Sigmoid colon (tissue), 7 donors: ENCODE measurements at places on chromosomes 1 and 21.

GRCh38 chr21:46116189-46116775 lies 18.4 kb downstream of the COL6A2 start:
- peak; percentile 65 for DNase-seq

DNA sequence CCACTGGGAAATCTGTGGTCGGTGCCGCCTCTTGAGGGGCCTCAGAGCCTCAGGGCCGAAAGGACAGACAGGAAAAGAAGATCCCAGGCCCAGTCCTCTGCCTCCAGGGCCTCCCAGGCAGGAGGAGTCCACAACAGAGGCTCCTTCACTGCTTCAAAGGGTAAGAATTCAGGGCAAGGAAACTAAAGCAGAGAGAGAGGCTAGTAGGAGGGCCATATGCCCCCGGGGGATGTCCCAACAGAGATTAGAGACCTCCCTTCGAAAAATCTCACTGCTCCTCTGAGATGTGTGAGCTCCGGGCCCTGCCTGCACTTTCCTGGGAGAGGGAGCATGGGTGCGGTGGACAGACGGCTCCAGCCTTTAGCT lies 465.9 kb downstream of the NPHP4 start:
- no peak for DNase-seq

DNA sequence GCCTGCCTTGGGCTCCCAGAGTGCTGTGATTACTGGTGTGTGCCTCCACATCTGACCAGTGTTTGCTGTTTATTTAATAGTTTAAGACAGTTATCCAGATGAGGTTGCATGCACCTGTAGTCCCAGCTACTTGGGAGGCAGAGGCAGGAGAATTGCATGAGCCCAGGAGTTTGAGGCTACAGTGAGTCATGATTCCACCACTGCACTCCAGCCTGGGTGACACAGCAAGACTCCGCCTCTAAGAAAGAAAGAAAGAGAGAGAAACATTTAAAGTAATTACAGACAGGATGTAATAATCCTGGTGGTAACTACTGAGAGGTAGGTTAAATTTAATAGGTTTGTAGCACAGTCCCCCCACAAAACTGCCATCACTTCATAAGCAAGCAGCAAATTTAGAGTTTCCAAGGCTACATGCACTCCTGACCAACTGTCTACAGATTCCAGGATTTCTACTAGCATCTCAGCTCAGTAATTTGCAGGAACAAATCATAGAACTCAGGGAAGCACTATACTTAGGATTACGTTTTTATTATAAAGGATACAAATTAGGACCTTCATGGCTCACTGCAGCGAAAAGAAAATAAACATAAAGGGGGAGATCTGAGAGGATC lies 89.6 kb downstream of the PKN2 start:
- DNase-seq: no peak

GRCh38 chr1:213399695-213400094 lies 348.7 kb downstream of the RPS6KC1 start:
- no peak for DNase-seq

DNA sequence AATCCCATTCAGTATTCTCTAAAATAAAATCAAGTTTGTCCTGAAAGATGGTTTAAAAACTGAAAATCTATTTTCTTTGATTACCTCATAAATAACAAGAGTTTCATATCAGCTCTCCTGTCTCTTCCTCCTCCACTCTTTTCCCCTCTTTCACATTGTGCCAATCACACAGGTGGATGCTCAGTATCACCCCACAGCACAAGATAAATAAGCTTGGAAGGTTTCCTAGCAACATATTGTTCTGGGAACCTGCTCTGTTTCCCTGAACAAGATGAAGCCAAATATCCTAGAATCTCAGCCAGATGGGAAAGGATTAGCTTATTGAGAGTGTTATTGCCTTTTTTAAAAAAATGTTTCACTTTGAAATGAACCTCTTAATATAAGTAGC lies 45.7 kb upstream of the CACYBP start:
- no peak for DNase-seq

GRCh38 chr1:90616395-90616794 lies 100.7 kb downstream of the BARHL2 start:
- DNase-seq: no peak

- DNase-seq: no peak
Measured at GRCh38 chr1:219555031-219555692, 57.7 kb downstream of the ZC3H11B start.

DNA sequence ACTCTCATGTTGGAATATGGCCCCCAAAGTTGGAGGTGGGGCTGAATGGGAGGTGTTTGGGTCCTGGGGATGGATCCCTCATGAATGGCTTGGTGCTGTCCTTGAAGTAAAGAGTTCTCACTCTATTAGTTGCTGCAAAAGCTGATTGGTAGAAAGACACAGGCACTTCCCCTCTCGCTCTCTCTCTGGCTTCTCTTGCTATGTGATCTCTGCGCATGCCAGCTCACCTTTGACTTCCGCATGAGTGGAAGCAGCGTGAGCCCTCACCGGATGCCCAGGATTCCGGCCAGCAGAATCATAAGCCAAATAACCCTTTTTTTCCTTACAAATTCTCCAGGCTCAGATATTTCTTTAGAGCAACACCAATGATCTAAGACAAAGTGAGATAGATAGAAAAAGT lies 20.9 kb upstream of the CCSAP start:
- no peak for DNase-seq

GRCh38 chr1:84859866-84860265 lies 33.1 kb downstream of the LPAR3 start:
- DNase-seq: no peak

DNA sequence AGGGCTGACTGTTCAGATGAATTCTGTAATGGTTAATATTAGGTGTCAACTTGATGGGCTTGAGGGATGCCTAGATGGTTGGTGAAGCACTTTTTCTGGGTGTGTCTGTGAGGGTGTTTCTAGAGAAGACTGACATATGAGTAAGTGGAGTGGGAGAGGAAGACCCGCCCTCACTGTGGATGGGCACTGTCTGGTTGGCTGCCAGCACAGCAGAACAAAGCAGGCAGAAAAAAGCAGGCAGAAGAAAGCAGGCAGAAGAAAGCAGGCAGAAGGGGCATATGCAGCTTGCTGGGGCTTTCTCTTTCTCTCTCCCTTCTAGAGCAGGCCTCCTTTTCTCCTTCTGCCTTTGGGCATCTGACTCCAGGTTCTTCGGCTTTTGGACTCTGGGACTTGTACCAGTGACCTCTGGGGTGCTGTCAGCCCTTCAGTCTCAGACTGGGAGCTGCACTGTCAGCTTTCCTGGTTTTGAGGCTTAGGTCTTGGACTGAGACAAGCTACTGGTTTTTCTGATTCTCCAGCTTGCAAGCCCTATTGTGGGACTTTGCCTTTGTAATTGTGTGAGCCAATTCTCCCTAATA lies 42.9 kb upstream of the CD2 start:
- no peak for DNase-seq

- peak; percentile 99 for DNase-seq
Measured at GRCh38 chr1:150561254-150561973, 12.2 kb downstream of the ADAMTSL4 start.

- DNase-seq: no peak
Measured at GRCh38 chr1:87120779-87121178, 206.3 kb downstream of the HS2ST1 start.

DNA sequence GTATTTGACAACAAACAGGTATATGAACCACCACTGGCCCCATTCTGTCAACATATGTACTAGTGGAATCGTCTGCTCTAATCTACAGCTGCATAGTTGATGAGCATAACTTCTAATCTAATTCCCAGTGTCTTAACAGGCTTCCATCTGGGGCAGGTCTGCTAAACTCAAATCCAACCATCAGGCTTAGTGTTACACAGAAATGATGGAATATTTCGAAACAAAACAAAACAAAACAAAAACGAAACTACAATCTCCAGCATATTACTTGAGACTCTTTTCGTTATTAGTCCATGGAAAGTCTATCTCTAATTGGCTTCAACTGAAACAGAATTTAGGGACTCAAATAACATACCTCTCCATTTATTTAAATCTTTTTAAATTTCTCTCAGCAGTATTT lies 37.6 kb downstream of the DIPK1A start:
- no peak for DNase-seq

GRCh38 chr1:59926381-59927123 lies at the start of gene CYP2J2:
Gene CYP2J2, minus strand, starts transcription at chr1:59926773. Its CDS starts 27 bp downstream, at chr1:59926746.
- DNase-seq: no peak
